Mesenteric fat pad (tissue), 1 donor: ENCODE measurements at places on chromosomes 1 and 21.

DNA sequence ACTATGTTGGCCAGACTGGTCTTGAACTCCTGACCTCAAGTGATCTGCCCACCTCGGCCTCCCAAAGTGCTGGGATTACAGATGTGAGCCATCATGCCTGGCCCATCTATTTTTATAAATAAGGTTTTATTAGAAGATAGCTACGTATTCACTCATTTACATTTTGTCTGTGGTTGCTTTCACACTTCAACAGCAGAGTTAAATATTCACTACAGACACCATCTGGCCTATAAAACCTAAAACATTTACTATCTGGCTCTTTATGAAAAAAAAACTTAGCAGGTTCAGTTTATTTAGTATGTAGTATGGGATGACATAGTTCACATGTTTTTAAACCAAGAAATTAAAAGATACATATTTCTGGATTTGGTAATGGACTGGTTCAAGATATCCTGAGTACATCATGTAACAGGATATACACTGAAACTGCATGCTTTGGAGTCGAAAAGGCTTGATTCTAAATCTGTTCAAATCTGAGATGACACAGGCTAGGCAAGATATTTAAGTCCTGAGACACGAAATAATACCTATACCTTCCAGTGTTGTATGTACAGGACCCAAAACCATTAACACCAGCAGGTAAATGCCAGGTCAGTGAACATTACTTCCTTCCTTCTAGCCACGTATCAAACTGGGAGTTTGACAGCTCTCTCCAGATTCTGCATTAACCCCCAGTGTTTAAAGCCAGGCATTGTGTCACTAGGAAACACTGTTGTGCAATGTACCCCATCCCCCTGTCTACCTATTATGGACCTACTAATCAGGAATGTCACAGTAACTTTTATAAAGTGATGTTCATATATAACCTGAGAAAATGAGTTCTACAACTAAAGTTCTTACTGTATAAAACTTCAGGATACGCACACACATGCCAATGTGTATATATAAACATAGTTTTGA, 54.3 kb upstream of the SDC3 start:
- DNase-seq = no peak

- no peak for DNase-seq
Measured at GRCh38 chr1:55217226-55217986, 2.2 kb upstream of the USP24 start.

DNA sequence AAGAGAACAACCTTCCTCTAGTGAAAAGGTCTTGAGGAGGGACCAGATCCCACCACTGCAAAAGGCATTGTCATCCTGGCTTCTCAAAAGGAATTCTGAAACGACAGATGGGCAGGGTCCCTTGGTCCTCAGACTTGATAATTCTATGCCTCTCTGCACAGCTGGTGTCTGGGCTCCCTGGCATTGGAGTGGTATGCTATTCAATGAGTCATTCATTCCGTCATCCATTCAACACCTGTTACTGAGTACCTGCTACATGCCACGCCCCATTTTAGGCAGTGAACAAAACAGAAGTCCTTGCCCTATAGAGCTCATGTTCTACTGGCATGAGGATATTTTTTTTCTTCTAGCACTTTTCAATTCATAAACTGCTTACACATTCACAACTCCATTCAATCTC, 45.8 kb upstream of the HMGB4 start:
- no peak for DNase-seq

GRCh38 chr1:202501281-202501680, 152.8 kb downstream of the PPP1R12B start:
- no peak for DNase-seq

- DNase-seq = no peak
Measured at GRCh38 chr1:173249349-173249748, 42.2 kb upstream of the TNFSF4 start.

- DNase-seq = no peak
Measured at GRCh38 chr1:50750021-50750619, 209.9 kb downstream of the FAF1 start.
